ENCODE measurements at places on chromosomes 6 and 20.
A peak's percentile ranks its signal among the peaks of the same experiment; 100 is the strongest.

- DNase-seq = no peak
Measured at GRCh38 chr6:94590416-94590815, 986.9 kb upstream of the MANEA start.

- no peak for DNase-seq
Measured at GRCh38 chr20:50560867-50561266, 50.7 kb downstream of the PTPN1 start.

GRCh38 chr6:29399525-29399924, 4.1 kb downstream of the OR12D2 start:
- no peak for DNase-seq

DNA sequence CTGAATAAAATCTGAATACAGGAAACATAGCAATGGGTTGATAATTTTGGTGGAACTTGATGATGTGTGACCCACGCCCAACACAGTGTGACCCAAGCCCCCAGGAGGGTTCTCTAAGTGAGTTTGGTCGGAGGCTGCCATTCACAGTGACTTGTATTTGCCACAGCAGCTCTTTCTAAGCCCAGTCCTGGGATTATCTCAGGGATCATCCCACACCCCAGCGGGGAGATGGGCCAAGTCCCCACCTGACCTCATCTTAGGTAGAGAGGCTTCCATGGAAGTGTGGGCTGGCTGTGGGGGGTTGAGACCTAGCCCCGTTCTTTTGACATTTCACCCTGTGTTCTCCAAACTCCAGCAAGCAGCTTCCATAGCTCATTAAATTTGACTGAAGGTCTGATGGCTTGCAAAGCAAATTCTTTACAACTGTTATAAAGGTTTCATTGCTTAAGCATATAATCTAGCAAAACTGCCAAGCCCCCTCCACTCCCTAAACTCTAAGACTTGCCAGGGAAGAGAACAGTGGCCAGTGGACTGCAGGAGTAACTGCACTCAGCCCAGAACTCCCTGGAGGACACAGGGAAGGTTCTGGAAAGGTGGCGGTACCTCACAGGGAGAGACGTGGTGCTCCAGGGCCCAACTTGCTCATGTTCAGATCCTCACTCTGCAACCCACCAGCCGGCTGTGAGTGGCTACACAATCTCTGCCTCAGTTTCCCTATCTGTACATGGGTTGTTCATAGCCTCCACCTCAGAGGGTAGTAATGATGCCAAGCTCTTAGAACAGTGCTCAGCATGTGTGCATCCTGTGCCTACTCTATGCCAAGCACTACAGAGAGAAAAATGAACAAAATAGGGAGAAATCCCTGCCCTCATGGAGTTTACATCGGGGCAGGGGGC, 1.0 kb upstream of the PCK1 start:
- DNase-seq = no peak

GRCh38 chr6:112155886-112156285, 68.5 kb downstream of the FAM229B start:
- no peak for DNase-seq

DNA sequence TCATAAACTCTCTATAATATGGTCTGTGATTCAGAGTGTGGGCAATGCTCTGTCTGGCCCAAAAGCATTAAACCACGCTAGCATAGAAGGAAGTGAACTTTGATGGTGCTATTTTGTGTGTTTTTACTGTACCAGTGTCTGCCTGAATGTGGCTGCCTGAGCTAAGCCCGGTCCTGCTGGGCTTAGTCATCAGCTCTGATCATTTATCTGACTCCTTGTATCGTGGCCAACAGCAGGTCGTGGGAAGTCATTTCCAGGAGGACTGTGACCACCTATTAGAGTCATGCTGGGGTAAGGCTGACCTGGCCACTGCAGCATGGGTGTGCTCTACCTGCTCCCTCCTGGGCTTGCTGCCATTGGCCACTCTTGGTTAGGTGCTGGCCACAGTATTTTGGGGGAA, 239.1 kb upstream of the CEP162 start:
- peak; percentile 48 for DNase-seq

DNA sequence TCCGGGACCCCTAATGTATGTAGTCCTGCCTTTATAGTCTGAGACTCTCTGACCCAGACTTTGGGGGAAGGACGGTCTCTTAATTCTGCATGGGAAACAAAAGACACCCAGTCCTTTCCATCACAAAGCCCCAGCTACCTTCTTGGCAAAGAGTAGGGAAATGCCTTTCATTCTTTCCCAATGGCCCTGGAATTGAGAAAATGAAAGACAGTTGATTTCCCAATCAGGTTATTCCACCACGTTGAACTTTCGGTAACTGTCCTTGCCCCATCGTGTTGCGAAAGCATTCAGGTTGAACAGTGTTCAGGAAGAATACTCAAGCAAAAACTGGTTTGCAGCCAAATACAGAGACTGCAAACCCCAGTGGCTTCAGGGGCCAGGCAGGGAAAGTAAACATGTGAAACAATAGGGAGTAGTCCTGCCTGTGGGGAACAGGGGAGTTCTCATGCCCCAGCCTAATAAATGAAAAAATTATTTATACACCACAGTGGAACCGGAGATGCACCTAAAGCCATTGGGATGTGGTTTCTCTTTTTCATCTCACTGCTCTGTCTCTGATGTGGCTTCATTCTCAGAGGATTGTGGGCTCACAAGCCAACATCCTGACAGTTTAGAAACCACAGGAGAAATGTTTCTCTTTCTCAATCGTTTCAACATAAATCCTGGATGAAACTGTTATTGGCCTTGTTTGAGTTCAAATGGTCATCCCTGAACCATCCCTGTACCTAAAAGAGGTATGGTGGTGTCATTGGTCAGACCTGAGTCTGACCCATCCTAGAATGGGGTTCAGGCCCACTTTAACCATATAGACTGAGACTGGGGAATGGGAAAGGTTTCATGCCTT, 44.2 kb upstream of the SLC9A8 start:
- DNase-seq = peak; percentile 90

- no peak for DNase-seq
Measured at GRCh38 chr6:170276369-170277057, 14.4 kb downstream of the DLL1 start.

GRCh38 chr6:119523556-119523955, 174.0 kb upstream of the MAN1A1 start:
- no peak for DNase-seq
